ENCODE measurements at places on chromosomes 5 and 9. TPM values are rescaled to one million over a fixed set of nuclear protein-coding genes. Genes with fewer than 3 reads are reported as not detected.

DNA sequence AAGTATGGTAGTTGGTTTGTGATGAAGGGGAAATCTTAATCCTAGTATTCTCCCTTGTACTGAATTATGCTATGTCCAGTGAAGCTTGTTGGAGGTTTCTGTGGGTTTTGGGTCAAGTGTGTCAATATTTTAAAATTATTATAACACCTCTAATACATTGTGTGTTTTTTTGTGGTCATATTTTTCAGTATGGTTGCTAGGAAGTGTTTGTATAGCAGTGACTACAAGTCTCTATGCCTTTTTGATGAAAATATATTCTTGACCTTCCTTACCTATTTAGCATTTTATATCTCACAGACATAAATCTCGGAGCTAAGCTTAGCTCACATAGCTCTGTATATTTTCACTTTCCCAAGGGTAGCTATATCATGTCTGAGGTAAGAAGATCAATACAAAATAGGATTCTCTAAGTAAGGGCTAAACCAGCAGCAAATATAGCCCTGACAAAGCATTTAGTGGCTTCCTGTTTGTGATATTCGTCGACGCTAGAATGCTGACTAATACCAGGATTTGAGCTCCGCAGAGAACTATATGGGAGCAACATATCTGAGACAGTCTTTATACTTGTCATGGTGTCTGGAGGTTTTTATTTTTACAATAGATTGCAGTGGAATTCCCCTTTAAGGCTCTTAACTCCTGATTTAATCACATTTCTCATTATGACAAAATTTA, 82.3 kb downstream of the MACIR start:
- DNase-seq: no peak

The HTR1A gene
- not detected for total RNA-seq

The PHYHD1 gene
- 39.7 TPM for total RNA-seq

The STING1 gene
- total RNA-seq: 46.3 TPM

- no peak for DNase-seq
These were observed 34.6 kb upstream of the CPEB4 start for GRCh38 chr5:173853370-173854131.

- no peak for DNase-seq
These were observed 603.0 kb downstream of the NR2F1-AS1 start for GRCh38 chr5:92977846-92978540.

The DOLK gene
- total RNA-seq: 8.0 TPM

All from left ventricle myocardium superior (tissue), 1 donor.